ENCODE measurements at places on chromosomes 3 and 15.

DNA sequence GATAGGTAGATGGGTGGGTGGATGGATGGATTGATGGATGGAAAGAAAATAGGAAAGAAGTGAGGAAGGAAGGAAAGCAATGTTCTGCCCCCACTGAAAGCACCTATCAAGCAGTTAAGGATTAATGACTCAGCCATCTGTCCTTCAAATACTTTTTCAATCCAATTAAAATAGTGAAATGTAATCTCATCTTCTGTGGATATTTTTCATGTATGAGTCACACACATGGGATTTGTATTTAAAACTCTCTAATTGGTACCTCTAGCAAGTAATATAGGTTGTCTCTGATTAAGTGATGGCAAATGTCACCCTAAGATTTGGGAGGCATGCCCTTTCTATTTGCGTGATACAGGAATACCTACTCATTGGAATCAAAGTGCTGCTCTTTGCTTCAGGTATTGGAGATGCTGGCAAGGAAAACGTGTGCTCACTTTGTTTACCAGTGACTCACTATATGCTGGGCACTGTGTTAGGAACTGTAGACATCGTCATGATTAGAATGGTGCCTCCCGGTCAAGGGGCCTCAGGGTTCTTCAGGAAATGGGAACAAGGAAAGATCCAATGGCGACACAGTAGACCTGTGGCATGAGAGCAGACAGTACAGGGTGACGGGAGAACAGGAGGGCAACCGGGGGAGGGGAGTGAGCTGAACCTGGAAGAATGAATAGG, 230.1 kb downstream of the CLSTN2 start:
- DNase-seq: no peak

DNA sequence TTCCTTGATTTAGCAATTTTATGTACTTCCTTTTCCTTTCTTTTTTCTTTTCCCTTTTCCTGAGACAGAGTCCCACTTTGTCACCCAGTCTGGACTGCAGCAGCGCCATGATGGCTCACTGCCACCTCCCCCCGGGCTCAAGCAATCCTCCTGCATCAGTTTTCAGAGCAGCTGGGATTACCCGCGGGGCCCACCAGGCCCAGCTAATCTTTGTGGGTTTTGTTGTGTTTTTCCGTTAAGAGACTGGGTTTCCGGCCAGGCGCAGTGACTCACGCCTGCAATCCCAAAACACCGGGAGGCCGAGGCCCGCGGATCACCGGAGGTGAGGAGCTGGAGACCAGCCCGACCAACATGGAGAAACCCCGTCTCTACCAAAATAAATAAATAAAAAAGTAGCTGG, 17.7 kb downstream of the GOLGA8S start:
- DNase-seq: no peak

GRCh38 chr15:94000606-94001005, 230.8 kb upstream of the MCTP2 start:
- no peak for DNase-seq

- DNase-seq: no peak
These were observed 532.2 kb downstream of the NTRK3 start for GRCh38 chr15:87724330-87724729.

GRCh38 chr3:31081018-31081662, 186.7 kb upstream of the GADL1 start:
- no peak for DNase-seq

DNA sequence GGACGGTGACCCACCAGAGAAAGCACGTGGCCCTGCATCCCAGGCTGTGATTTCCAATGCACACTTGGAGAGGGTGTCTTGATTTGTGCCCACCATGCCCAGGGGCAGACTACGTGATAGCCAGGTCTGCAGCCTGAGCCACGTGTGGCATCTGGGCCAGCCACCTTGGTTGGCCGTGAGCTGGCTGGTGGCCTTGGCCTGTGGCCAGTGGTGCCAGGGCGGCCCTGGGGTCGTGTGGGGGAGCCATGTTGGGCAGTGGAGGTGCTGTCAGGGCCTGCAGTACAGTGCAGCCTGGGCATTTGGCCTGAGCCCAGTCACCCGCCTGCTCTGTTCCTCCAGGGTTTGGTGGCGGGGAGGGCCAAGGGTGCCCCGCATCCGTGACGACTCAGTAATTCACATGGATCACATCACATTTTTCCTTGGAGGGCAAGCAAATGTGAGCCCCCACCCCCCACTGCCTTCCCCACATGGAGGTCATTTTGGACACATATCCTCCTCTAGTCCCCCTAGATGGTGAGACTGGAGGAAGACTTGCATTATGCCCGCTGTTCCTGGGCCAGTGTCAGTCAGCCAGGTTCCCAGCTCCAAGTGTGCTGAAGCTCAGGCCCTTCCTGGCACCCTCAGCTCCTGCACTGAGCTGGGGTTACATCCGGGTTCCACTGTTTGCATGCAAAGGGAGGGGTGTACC, 201.4 kb downstream of the UBE3A start:
- no peak for DNase-seq

- DNase-seq: no peak
These were observed 139.3 kb downstream of the ZNF609 start for GRCh38 chr15:64599716-64600115.

- no peak for DNase-seq
These were observed 22.0 kb downstream of the WNT7A start for GRCh38 chr3:13857702-13858380.

GRCh38 chr15:42849836-42850235, 70.7 kb downstream of the TTBK2 start:
- no peak for DNase-seq

DNA sequence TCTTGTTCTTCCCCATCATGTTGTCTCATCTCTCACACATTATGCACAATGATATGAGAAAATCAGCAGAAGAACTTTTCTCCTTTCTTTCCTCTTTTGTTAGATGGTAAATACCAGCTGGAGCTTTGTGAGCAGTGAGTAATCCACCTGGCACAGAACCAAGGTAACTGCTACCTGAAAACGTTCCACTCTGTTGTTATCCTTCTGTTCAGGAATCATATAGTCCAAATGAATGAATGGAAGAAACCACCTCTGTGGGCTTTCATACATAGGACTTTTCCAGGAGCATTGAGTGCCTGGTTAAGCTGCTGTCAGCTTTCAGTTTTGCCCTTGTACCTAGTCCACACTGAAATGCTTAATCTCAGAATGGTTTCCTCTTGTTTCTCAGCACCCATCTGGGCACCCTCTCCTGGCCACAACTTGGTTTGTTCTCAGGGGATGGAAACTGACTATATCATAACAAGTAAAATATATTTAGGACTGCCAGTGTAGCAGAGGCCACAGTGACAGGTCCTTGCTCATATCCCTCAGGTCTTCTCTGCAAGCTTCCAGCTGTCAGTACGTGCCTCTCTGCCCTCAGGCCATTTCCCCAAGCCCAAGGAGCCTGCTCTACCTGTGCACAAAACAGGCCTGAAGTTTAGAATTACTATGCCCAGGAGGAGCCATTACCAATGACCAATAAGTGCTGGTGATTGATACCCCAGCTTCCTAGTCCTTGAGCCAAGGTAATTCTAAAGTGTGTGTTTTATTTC, 23.5 kb upstream of the SLC4A7 start:
- no peak for DNase-seq

DNA sequence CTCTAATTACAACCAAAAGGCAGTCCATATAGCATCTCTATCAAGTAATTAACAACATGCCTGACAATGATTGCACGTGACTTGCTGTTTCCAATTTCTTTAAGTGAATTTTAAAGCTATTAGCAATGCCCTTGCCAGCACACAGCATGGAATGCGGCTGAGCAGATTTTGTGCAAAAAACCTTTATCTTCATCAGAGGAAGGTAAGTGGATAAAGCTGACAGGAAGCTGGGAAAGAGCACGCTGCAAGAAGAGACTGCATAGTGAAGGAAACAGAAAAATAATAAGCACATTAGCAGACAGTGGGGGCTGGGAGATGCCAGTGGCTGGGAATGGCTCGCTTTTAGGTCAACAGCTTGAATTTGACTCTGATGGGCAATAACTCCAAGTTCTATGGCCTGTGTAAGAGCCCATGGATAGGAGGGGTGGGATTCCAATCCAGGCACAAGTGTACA, 138.8 kb downstream of the PDZRN3 start:
- DNase-seq: no peak

GRCh38 chr3:143881095-143881494, 32.8 kb upstream of the SLC9A9 start:
- no peak for DNase-seq

- no peak for DNase-seq
These were observed 109.3 kb downstream of the OCA2 start for GRCh38 chr15:27989838-27990237.

- DNase-seq: no peak
These were observed 255.6 kb downstream of the ZNF621 start for GRCh38 chr3:40780291-40780924.

DNA sequence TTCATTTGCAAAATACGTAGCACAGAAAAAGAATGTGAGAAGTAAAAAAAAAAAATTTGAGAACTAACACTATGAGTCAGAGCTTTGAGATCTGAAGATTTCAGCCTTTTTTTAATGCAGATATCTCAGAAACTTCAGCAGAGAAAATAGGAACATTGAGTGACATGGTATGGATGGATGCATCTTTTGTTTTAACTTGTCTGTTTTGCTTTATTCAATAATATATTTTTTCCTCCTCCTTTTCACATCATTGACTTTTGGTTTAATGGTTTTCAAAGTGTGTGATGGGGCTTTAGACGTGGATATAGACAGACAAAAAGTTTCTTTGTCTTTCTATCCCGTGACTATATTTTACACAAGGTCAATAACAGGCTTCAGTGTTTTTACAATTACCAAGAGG, 426.7 kb upstream of the FRG2C start:
- DNase-seq: no peak

DNA sequence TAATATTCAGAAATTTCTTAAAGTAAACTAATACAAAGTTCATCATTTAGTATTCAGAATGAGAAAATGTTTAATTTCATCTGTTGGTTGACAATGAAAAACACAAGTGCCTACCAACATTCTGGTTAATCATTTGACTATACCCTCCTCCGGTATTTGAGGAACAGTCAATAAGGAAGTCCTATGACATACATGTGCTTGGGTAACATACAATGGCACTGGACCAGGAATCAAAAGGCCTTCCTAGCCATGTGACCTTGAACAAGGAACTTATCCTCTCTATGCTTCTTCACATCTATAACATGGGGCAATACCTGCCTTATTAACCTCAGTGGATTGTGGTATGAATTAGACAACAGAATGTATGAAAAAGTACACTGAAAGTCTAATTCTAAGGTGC, 65.8 kb downstream of the ZNF280D start:
- no peak for DNase-seq

Data from Kasumi-1 (cell line).